ENCODE measurements at places on chromosomes 11 and 22. TPM values are rescaled to one million over a fixed set of nuclear protein-coding genes. Genes with fewer than 3 reads are reported as not detected.

Gene BTBD18
- polyA plus RNA-seq, result 0.11 TPM

Gene NLRP14
- polyA plus RNA-seq, result 0.73 TPM

Gene GVQW3
- 10.2 TPM for polyA plus RNA-seq

Gene RASL10A
- polyA plus RNA-seq, result 0.52 TPM

Gene ANKK1
- 1.1 TPM for polyA plus RNA-seq

Gene KLHL22
- 43.0 TPM for polyA plus RNA-seq

Gene BAIAP2L2
- 8.4 TPM for polyA plus RNA-seq

Gene FAM83F
- 2.0 TPM for polyA plus RNA-seq

Gene OR8D4
- not detected for polyA plus RNA-seq

Gene CCDC73
- polyA plus RNA-seq, result 0.26 TPM

- no peak for DNase-seq
Measured at GRCh38 chr11:2582351-2582945, 117.3 kb downstream of the KCNQ1OT1 start.

GRCh38 chr11:33643167-33643824 is 57.3 kb downstream of the C11orf91 start:
- DNase-seq, result no peak

- no peak for DNase-seq
Measured at GRCh38 chr22:20964799-20965103, 2.3 kb upstream of the AIFM3 start.

GRCh38 chr11:2929531-2929949 is 320 bp upstream of the PHLDA2 start:
- DNase-seq, result no peak

- no peak for DNase-seq
Measured at GRCh38 chr11:65560555-65561418, 2.6 kb upstream of the LTBP3 start.

DNA sequence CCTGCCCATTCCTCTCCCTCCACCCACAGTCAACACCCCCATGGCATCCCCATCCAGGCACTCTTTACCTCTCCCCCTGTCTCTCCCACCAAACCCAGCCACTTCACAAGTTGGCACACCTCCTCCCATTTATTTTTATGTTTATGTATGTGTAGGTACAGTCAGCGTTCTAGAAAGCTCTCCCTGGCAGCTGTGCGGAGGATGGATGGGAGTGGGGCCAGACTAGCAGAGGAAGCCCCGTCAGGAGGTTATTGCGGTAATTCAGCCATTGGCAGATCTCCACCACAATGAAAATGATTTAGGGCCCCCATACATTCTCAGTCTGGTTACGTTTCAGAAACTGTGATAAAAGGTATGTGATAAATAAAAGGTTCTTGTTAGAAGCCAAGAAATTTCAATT is 51.3 kb downstream of the BTG4 start:
- DNase-seq, result no peak

GRCh38 chr22:43411040-43411868 is 560 bp upstream of the MPPED1 start:
- no peak for DNase-seq

GRCh38 chr22:24046024-24046423 is 34.9 kb downstream of the CABIN1 start:
- no peak for DNase-seq

GRCh38 chr11:44761551-44761961 is 34.8 kb downstream of the TSPAN18 start:
- no peak for DNase-seq

DNA sequence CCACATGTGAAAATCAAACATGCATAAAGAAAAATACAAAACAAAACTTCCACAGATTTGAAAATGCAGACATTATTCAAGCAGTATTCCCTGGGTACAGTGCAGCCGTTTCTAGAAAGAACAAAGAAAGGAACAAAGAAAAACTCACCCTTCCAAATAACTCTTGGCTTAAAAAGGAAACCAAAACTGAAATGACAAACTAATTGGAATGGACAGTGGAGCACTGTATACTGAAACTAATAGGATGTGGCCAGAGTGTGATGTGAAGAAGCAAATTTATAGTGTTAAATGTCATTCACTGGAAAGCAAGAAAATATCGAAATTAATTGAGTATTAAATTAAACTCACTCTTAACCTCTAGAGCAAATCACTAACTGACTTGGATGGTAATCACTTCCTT is 55.4 kb downstream of the QSER1 start:
- no peak for DNase-seq

GRCh38 chr11:13206086-13206640 is 71.4 kb upstream of the BMAL1 start:
- DNase-seq, result no peak

GRCh38 chr11:76562541-76562940 is 108.0 kb downstream of the LRRC32 start:
- DNase-seq, result no peak

DNA sequence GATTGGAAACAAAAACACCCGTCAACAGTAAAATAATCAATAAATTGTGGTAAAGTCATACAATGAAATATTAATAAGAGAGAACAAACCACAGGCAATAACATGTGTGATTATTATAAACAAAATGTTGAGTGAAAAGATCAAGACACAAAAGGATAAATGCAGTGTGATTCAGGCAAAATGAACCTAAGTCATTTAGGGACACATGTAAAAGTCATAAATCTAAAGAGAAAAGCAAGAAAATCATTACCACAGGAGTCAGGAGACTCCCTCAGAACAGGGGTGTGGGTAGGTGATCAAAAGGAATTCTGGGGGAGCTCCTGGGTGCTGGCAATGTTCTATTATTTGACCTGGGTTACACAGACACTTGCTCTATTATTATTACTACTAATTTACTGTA is 47.9 kb upstream of the PPP2R1B start:
- no peak for DNase-seq

DNA sequence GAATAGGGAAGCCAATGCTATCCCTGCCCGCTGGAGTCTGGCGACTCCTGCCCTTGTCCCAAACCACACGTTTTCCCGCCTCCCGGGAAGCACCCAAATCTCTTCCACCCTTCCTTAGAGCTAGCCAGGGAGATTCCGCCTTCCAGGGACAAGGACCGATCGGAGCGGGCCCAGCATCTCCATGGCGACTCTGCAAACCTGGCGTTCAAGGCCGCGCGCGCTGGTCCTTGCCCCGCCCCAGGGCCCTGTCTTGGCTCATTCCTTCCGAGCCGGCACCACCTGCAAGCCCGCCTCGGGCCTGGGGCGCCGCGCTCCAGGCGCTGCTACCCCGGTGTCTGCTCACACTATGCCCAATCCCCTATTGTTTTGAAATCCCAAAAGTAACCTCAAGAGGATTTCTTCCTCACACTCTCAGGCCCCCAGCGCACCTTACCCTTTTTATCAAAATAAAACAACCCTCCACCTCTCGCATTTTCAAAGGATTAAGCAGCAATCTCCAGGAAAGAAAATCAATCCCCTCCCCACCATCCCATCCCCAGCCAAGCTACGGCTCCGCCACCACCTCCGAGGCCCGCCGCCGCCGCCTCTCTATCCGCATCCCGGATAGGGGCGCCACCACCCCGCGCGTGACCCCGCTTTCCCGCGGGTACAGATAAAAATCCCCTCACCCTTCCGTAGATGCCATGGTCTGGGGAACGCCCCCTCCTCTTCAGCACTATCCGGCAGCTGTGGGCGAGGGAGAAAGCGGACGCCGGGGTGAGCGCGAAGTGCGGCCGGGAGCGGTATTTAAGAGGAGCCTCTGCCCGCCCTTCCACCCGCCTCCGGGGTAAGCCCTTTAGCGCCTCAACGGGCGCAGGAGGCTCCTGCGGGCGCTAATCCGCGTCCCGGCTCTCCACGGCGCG is 825 bp downstream of the SLC1A2 start:
- DNase-seq, result no peak

GRCh38 chr11:7520011-7520942 is 6.5 kb downstream of the PPFIBP2 start:
- DNase-seq, result no peak

DNA sequence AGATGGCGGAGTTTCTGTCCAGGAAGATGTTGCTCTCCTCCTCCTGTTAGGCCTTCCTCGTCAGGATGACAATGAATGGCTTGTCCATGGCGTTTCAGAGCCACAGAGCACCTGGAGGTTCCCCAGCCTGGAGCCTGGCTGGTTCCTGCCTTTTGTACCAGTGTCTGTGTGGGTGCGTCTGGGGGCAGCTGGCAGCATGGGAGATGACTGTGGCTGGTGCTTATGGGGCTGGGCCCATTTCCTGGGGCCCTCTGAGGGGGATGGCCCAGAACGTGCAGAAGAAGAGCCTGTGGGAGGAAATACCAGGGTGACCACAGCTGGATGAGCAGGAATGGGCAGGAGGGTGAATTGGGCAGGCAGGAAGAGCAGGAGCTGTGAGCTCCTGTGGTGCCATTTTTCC is 6.7 kb downstream of the SLC37A2 start:
- DNase-seq, result no peak

- DNase-seq, result no peak
Measured at GRCh38 chr11:61980783-61981541, 13.5 kb upstream of the FTH1 start.

DNA sequence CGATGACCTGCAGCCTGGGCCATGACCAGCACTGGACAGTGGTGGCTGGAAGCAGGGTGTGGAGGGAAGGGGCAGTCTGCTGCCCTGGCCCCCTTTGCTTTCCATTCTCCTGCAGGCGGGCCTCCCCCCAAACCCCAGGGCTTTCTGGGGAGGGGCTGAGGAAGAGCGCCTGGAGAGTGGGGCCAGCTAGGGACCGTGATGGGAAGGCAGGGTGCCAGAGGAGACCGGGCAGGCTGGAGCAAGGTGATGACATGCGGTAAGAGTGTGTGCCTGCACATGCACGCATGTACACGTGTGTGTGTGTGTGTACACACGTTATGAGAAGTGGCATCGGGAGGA is 7.8 kb downstream of the OAF start:
- no peak for DNase-seq

DNA sequence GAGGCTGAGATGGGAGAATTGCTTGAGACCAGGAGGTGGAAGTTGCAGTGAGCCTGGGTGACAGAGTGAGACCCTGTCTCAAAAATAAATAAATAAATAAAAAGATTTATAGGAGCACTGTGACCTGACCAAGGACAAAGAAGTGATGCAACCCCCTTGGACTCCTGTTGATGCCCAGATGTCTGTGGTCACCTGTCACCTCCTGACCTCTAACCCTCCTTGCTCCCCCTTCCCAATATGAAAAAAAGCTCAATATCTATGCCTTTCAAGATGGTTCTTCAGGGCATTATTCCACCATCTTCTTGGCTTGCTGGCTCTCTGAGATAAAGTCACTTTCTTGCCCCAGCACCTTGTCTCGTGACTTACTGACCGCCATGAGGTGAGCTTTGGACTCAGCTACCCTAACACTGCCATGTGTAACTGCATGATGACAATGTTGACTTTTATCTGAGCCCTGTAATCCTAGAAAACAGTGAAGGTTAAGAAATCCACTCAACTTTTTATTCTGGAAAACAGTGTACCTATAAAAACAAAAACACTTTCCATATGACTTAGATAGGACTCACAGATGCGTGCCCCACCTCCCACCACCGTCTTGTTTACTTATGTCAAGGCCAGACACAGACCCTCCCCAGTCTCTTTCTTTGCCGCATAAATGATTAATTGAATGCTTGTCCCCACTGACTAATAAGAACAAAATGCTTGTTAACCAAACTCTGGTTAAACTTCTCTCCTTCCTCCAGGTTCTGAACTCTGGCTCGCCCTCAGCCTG is 360.5 kb downstream of the BUD13 start:
- DNase-seq, result no peak

GRCh38 chr22:46001046-46001425 is 24.1 kb upstream of the WNT7B start:
- no peak for DNase-seq

- no peak for DNase-seq
Measured at GRCh38 chr11:27207025-27207650, 155.9 kb downstream of the CCDC34 start.

DNA sequence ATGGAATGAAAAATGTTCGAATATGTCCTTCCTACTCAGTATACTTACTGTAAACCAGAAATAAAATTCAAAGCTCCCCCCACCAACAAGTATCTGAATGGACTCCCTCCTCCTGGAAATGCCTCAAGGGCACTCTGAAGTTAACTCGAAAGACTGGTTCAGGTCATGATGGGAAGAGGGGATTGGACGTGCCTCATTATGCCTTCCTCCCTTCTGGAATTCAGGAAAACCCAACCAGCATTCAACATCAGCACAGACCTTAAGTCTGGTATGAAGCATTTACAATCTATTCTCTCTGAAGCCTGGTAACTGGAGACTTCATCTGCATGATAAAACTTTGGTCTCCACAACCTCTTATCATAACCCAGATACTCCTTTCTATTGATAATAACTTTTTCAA is 428.3 kb upstream of the RAG2 start:
- DNase-seq, result no peak

DNA sequence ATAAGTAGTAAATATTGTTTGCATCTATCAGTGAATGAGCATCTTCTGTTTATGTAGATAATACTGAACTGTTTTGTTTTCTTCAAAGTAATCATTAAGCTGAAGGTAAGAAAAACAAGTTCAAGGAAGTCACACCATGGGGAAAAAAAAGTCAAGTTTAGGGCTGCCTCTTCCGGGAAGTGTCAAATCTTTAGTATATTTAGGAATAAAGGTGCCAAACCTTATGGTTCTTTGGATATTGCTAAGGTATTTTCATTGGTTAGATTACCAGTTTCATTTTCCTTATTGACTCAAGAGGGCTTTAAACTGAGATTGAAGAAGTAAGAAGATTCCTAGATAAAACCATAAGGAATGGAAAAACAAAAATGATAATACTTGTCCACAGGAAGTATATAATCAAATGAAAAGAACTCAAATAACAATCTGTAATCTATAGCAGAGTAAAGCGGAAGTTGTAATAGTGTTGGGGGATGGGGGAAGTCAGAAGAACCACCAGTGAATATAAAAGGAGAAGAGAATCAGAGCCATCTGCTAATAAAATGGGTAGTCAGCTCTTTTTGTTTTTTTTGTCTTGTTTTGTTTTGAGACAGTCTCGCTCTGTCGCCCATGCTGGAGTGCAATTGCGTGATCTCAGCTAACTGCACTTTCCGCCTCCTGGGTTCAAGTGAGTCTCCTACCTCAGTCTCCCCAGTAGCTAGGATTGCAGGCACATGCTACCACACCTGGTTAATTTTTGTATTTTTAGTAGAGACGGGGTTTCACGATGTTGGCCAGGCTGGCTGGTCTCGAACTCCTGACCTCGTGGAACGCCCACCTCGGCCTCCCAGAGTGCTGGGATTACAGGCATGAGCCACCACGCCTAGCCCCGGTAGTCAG is 2.3 kb downstream of the ATM start:
- DNase-seq, result no peak

DNA sequence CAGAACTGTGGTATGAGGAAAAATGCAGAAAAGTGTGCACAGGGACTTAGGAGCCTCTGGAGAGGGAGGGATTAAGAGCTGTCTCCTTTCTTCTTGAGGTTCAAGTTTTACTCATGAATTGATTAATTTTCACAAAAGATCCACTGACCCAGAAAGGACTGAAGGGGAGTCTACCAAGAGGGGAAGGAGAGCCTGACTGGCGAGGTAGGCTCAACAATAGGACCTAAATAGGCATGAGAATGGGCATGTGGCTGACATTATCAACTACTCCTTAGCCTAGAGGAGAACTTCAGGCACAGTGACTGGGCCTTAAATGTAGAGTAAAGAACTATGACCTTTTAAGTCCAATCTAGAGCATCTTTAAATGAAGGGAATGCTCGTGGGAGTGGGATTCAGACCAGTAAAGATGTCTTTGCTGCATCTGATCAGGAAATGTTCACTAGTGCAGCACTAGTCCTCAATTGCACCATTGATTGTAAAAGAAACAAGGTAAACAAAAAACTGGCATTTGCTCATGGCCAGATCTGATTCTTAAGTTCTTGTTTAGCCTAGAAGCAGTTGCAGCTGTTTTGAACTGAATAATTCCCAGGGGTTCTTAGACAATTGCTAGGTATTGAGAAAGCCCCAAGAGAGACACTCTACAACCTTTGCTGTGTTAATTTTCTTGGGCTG is 135.6 kb downstream of the RAB38 start:
- no peak for DNase-seq

GRCh38 chr22:40668611-40669411 is 10.5 kb upstream of the MCHR1 start:
- no peak for DNase-seq

Data from left renal pelvis (tissue), 4 donors.